ENCODE measurements at places on chromosomes 16 and 17.

DNA sequence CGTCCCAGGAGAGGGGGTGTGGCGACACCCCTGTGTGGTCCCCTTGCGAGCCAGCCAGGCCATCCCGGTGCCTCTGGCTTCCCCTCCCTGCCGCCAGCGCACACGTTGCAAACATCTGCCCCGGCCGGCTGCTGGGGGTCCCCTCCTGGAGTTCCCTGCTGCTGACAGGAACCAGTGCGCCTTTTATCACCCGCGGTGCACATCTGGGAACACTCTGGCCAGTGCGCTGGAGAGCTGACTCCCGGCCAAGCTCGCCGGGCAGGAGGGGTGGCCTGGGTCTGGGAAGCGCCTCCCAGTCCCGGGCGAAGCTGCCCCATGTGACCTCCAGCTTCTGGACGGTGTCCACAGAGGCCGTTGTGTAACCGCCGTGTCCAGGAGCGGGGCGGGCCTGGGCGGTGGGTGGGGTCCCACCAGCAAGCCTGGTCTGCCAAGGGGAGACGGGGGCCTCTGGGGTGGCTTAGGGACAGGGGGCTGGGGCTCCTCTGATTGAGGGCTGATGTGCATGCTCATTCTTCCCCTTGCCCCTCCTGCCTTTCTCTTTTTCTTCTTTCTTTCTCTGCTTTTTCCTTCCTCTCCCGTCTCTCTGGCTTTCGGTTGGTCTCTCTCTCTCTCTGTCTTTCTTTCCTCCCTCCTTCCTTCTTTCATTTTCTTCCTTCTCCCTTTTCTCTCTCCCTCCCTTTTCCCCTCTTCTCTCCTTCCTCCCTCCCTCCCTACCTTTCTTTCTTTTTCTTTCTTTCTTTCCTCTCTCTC lies 25.2 kb upstream of the CIBAR2 start:
- DNase-seq = no peak

- DNase-seq = peak; percentile 62
Measured at GRCh38 chr16:88455610-88456355, 2.7 kb downstream of the ZFPM1 start.

DNA sequence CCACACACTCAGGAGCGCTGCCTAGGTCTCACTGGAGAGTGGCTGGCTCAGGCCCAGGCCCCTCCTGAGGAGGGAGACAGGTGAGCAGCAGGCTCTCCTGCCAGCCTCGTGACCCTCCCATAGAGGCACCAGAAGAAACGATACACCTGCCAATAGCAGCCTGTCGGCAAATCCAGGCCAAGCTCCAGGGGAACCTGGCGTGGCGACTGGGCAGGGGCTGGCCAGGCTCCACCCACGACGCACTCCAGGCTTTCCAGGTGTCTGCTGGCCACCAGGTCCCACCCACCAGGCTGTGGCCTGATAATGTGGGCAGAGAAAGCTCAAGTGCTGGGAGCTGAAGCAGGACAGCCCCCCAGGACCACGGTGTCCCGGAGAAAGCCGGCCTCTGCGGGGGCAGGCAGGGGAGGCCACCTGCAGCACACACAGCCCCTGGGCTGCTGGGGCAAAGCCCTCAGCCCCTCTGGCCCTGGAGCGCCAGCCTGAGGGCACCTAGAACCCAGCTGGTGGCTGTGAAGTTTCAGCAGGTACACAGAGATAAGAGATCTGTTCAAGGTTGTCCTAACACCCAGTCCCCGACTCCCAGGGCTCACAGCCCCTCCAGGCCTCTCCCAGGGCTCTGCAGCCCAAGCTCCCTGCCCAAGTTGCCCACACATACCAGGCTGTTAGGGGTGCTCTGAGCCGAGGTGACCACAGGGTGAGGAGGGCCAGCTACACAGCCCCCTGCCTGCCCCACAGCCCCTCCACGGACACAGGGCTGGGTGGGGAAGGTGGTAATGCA lies 2.4 kb downstream of the PGAP6 start:
- no peak for DNase-seq

- DNase-seq = no peak
Measured at GRCh38 chr16:55255733-55256282, 68.2 kb upstream of the IRX6 start.

DNA sequence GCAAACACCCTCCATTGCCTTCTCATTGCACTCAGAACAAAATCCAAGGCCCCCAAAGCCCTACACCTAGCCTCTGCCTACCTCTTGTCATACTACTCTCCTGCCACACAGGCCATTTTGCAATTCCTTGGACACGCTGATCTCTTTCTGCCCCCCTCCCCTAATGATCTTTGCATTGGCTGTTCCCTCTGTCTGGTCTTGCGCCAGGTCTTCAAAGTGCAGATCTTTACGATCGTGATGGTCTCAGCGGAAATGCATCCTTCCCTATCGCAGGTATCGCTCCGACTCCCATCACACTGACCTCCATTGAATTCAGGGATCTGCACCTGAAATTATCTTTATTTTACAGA lies 777 bp upstream of the MOSMO start:
- DNase-seq = no peak

DNA sequence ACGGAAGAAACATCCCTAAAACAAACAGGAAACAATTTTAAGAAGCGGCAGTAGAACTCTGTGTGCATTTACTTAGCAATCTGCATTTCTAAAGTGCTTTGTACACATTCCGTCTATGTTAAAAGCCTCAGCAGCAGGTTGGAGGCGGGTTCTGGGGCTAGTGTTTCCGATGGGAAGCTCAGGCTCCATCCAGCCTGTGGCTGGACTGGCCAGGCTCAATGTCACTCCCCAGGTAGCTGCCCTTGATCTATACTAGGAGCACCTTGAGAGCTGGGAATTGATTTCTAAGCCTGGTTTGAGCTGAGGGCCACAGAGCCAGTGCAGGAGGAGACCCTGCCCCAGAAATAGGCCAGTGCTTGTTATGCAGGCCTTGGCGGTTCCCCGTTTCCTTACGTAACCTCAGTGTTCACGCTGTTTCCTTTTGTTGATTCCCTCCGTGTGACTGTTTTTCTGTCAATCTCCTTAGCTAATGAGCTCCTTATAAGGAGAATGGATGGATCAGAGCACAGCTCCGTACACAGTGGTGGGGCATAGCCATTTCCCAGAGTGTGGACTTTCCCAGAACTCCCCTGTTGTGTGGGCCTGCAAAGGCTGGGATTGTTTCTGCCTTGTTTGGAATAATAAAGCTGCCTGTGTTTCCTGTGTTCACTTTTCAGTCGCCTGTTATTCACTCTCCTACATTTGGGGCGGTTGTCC lies 21.4 kb downstream of the ADORA2B start:
- no peak for DNase-seq

GRCh38 chr16:48829336-48830310 lies 219.6 kb upstream of the N4BP1 start:
- DNase-seq = no peak

DNA sequence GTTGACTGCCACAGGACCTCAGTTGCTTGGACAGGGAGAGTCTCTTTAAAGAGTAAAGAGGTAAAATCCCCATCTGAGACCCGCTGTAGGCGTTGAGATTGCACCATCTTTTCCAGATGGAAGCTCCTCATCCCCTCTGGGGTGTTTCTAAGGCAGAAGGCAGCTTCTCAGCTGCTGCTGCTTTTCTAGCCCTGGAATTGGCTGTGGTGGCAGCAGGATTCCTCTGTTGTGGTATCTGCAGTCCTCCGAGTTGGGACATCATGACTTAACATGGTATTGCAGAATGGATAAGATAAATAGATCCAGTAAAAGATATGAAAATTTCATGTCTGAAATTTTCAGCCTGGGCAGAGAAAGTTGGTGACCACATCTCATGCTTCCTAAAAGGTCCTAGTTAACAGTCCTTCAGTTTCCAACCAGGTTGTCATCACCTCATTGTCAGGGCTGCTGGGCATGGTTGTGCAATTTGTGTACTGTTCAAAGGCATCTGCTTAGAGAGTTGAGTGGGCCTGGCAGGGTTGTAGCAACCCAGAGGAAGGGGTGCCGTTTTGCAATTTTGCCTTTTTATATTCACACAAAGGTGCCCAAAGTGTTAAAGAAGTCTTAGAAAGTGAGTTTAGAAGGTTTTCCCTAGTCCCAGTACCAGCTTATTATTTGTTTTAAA lies 150.4 kb downstream of the SPECC1 start:
- DNase-seq = no peak
